Stimulated activated CD4-positive, alpha-beta T cell treated with anti-CD3 and anti-CD28 coated beads, Interleukin-2, amount 100 ng/mL, for 24 hours (primary cell): ENCODE measurements at places on chromosomes 6 and 20.

DNA sequence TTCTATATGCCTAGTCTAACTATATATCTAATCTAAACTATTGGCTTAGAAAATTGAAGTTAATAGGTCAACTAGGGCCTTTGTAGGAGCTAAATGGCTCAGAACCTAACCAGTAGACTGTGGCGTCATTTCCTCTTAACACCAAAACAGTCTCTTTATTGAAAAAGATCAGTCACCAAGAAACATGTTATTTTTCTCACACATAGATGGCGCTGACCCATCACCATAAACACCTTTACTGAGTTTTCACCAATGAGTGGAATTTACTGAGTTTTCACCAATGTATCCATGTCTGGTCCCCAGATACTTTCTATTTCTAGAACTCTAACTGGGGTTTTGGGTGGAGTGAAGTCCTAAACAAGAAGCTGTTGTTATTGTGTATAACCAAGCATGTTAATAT lies 636.0 kb downstream of the BCKDHB start:
- no peak for DNase-seq

DNA sequence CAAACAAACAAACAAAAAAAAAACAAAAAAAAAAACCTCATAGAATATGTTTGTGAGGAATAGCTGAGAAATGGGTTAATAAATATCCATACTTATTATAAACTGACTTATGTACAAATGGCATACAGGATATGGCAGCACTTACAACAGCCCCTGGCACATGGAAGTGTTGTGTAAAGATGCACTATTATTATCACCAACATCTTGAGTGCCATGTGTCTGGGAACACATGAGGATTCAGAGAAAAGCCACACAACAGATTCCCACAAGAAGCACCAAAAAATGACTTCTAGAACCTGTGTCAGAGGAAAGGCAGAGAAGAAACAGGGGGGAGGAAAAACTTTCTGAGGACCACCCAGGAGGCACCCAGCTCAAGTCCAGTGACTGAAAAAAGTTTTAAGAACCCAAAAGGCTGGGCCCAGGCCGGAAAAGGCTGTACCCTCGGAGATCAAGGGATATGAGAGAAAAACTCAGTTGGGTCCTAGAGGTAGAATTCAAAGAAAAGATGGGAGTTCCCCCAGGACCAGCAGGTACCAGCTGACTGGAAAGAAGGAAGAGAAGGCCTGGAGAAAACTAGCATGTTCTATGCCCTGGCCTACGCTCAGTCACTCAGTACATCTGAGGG lies 9.4 kb upstream of the TAF8 start:
- no peak for DNase-seq

GRCh38 chr20:63126876-63127699 lies 88.8 kb downstream of the YTHDF1 start:
- DNase-seq = no peak

DNA sequence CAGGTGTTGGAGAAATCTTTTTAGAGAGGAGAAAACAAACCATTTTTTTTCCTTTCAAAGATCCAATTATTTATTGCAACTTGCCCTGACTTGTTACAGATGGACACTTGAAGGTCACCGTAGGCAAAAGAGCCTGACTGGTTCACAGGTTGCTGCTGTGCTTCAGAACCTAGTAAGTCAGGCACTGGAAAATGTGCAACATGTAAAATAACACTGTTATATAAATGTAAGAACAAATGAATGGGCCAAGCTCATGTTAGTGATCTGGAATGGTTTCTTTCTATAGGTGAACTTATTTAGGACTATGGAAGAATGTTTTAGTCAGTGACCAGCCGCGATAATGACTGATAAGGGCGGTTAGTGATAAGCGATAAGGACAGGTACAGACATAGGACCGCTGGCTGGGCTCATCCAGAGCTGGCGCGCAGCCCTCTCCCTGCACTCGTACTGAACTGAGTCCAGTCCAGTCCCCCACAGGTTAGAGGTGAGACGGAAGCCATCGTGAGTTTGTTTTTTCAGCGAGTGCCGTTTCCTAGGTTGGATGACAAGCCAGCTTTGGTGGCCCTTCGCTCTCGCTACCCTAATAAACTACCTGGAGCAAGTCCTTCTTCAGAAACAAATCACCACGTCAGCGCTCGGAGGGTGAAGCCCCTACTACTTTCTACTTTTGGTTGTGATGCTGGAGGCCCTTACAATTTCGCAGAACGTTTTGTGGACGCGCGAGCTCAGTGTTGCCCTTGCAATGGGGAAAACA lies 94.4 kb upstream of the PRDM1 start:
- peak; percentile 37 for DNase-seq

DNA sequence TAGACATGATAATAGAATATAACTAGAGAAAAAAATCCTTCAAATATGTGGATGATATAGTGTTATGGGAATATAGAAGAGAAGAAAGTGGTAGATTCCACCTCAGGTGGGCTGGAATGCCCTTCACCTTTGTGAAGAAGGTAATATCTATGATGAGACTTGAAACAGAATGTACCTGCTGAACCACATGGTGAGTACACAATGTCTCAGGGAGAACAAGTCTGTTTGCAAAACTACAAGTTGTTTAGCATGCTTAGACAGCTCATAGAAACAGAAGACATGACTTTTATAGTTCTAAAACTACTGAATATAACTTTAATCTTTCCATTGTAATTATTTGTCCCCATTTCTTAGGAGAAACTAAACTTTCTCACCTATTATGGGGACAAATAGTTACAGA lies 12.2 kb downstream of the C6orf58 start:
- no peak for DNase-seq

- peak; percentile 74 for DNase-seq
Measured at GRCh38 chr20:63442100-63442493, 30.4 kb downstream of the KCNQ2 start.

GRCh38 chr6:158660333-158660754 lies 10.5 kb downstream of the SYTL3 start:
- DNase-seq = peak; percentile 27

DNA sequence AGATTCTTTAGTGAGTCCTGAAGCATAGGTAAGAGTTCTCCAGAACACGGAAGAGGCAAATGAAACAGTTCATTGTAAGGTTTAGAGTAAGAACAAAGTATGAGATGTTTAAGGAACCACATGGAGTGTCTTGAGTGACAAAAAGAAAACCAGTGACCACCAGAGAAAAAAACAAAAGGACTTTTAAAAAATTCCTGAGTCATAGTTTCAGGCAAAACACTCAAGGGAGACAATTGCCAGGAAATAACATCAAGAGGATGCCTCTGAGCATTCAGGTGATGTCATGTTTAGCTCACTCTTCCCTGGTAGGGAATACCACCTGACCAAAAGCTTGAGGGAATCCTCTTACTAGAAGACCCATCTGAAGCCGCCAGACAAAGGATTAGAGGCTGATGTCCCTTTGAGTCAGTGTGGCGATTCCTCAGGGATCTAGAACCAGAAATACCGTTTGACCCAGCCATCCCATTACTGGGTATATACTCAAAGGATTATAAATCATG lies 110.3 kb downstream of the COL19A1 start:
- DNase-seq = no peak

GRCh38 chr20:39278230-39278788 lies 316.2 kb downstream of the DHX35 start:
- DNase-seq = no peak

- no peak for DNase-seq
Measured at GRCh38 chr6:82740072-82740471, 325.6 kb downstream of the UBE3D start.

DNA sequence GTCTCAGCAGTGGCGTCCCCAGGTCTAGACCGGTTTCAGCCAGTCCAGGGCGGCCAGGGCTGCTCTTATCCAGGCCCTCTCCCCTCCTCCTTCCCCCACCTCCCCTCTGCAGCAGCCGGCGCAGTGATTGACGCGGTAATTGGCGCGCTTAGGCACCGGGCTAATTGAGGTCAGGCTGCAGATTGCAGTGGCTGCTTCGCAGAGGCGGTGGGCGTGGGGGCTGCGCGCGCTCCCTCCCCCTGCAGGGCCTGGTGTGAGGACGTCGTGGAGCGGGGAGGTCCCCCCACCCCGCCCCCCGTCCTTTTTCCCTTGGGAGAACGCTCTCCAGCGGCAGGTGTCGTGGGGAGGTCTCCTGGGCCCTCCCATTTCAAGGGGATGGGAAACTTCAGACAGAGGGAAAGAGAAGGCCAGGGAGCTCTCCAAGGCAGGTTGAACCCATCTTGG lies 70.4 kb upstream of the BLCAP start:
- DNase-seq = no peak

DNA sequence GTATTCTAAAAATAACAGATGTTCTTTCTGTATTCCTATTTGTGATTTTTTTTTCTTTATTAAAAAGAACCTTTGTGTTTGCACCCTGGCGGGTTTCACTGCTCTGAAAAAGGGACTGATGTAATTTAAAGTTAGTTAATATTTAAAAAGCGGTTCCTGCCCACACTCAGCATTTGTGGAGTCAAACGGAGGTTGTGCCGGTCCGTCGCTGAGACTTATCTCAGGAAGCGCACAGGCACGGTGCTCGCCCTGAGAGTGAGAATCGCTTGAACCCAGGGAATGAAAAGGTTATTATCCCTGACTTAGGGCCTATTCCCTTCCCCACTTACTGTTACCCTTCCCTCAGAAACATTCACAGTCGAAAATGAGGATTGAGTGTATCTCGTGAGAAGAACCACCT lies 366.7 kb downstream of the THBS2 start:
- no peak for DNase-seq

GRCh38 chr6:138757136-138757535 lies 16.4 kb upstream of the CCDC28A start:
- DNase-seq = no peak

- DNase-seq = no peak
Measured at GRCh38 chr6:139037490-139037889, 8.9 kb downstream of the ABRACL start.

- DNase-seq = no peak
Measured at GRCh38 chr6:1916334-1917070, 306.8 kb downstream of the FOXC1 start.

- no peak for DNase-seq
Measured at GRCh38 chr20:59160389-59161115, 3.1 kb upstream of the ZNF831 start.

DNA sequence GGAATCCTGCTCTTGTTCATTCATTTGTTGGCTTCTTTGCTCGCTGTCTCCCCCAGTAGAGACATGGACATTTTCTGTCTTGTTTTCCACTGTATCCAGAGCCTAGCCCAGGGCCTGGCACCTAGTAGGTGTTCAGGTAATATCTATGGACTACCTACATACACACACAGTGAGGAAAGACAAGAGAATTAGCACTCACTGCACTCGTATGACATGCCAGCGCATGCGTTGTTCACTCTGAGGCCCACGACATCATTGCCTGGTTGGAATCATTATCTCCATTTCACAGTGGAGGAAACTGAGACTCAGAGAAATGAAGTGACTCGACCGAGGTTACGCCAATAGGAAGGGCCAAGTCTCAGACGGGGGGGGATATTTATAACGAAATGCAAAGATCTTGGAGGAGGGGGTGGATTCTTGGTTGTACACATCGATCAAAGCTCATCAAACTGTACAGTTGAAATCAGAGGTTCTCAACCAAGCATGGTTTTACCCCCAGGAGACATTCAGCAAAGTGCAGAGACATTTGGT lies 140.1 kb upstream of the PTPN1 start:
- no peak for DNase-seq

- no peak for DNase-seq
Measured at GRCh38 chr6:109687271-109687761, 3.7 kb downstream of the AK9 start.

GRCh38 chr6:12602951-12603672 lies 113.5 kb upstream of the PHACTR1 start:
- no peak for DNase-seq

- no peak for DNase-seq
Measured at GRCh38 chr6:12354499-12354898, 64.3 kb downstream of the EDN1 start.

- DNase-seq = no peak
Measured at GRCh38 chr20:1429143-1429728, 36.4 kb upstream of the FKBP1A start.

- DNase-seq = no peak
Measured at GRCh38 chr6:71496018-71496721, 207.6 kb downstream of the OGFRL1 start.

DNA sequence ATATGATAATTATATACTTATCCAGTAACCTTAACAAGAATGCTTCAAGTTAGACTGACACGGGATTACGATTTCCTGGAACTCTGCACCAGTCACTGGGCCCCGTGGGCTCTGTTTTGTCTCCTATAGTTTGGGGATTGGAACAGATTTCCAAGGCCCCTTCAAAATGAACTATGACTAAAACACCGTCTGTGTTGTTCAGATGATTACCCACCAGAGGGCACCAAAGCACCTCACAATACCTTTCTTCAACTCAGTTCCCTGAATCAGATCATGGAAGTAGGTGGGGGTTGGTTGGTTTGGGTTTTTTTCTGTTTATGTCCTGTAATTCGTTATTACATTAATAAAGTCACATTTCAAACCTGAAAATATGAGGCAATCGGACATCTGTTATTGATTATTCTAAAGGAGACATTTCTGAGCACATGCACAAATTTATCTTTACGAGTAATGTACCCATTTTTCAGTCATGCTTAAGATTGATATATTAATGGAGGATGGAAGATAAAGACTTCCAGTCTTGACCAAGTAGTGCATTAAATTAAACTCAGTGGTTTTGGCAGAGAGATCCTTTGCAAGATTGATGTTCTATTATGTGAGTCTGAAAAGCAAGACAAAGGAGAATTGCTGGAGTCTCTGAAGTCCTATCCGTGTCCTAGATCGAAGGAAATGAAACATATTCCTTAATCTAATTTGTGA lies 112.0 kb upstream of the COL21A1 start:
- DNase-seq = peak; percentile 60

DNA sequence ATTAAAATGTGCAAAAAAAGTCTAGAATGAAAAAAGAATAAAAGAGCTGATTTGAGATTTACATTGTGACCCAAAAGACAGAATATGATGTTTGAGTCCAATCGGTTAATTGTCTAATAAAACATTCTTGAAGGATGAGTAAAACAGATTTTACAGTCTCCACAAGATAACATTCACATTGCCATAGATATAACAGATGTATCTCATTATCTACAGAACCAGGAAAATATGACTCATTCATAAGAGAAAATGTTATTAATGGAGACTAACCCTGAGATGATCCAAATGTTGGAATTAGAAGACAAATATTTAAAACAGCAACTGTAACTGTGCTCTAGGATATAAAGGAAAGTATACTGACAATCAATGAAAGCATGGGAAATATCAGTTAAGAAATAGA lies 141.7 kb downstream of the RFX6 start:
- DNase-seq = no peak
